Stomach (tissue), 19 donors: ENCODE measurements at places on chromosomes 1 and 21. TPM values are rescaled to one million over a fixed set of nuclear protein-coding genes. Genes with fewer than 3 reads are reported as not detected.

The CLEC20A gene
- not detected for total RNA-seq

The NHLH2 gene
- not detected for total RNA-seq

The NTMT2 gene
- not detected for total RNA-seq

The FAM163A gene
- total RNA-seq, result 0.18 TPM
